ENCODE measurements at places on chromosomes 5 and 9.

DNA sequence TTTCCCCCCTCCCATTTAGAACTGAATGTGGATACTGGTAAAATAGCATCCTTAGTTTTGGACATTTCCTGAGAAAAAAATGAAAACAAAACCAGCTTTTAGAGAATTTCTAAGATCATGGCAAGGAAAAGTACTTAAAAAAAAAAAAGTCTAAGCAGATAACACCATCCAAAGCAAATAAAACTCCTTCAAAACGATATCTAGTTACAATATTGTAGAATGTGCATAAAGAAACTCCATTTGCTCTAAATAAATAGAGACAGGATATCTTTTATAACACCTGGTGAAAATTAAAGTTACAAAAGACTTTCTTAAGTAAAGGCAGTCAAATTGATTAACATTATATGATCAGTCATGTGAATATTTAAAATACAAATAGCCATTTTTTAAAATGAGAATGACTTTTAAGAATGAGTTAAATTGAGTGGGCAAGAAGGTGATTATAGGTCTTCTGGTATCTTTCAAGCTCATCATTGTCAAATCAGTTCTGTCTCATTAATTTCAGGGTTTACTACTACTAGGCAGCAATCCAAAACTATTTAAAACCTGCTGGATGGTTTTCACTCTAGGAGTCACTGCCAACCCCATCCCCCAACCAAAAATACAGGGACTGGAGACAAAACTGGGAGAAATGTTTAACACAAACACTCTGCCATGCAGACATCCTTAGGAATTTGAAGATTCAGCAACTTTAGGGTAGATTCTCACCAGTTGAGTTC is 382.6 kb downstream of the ADGRV1 start:
- DNase-seq = peak; percentile 96

DNA sequence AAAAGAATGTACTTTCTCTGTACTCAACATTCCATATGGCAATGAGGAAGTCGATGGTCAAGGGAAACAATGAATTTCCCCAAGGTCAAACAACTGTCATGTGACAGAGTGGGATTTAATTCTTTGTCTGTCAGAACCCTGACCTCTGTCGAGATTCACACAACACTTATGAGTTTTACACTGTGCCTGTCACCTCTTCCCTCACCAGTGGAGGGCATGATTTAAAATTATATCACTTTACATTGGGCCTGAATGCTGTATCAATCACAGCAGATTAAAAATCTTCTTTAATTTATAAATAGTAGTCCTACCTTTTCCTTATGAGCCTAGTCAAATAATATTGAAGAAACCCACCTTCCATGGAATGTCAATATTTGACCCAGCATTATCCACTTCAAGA is 276.7 kb downstream of the CDH10 start:
- DNase-seq = peak; percentile 13

- no peak for DNase-seq
Observed at GRCh38 chr9:123684393-123685149, 245.4 kb downstream of the DENND1A start.

DNA sequence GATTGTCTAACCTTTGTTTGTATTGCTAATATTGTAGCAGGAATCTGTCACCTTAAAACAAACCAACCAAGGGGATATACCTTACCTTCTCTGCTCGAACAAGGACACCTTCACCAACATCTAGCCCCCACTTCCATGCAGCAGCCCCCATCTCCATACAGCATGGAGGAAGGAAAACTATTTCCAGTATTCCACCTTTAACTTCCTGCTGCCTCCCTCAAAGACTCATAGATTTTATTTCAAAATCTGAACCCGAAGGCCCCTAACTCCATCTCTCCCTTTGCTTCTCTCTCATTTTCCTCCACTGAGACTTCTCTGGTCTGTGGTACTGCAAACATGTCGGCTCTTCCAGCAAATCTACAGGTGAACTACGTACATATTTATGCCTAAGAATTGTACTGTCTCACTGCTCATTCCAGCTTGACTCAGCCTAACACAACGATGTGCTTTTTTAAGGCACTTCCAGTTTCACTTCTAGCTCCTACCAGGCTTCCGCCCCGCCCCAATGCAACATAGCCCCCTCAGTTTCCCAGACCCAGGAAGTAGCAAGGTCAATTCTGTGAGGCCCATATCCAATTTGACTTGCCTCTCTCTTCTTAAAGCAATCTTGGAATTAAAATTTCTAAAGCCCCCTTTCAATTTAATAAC is 70.7 kb upstream of the RNF38 start:
- DNase-seq = no peak

GRCh38 chr5:123537256-123537655 is 25.3 kb downstream of the CSNK1G3 start:
- DNase-seq = no peak

DNA sequence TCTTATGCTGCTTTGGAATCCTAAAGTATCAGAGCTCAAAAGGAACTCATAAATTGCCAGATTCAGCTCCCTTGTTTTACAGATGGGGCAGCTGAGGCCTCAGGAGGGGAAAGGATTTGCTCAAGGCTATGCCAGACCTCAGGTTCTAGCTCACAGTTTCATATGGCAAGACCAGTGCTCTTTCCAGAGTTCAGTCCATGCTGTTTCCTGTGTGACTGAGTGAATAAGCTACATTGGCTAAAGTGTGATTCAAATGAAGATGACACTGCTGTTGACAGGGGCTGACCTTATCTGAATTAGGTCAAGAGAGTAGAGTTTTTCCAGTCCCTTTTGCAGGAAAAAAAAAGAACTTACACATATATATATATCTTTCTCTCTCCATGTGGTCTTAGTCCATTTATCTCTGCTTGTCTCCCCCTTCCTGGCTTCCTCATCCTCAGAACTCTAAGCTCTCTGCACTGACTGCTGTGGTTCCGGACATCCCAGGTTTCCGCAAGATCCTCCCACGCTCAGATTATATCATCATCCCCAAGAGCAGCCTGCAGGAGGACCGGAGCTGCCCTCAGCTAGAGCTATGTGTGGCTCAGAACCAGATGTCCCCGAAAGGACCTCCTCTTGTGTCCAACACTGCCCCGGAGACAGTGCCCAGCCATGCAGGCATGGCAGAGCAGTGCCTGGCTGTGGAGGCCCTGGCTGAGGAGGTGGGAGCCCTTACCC is 9.3 kb downstream of the HMGXB3 start:
- DNase-seq = no peak

DNA sequence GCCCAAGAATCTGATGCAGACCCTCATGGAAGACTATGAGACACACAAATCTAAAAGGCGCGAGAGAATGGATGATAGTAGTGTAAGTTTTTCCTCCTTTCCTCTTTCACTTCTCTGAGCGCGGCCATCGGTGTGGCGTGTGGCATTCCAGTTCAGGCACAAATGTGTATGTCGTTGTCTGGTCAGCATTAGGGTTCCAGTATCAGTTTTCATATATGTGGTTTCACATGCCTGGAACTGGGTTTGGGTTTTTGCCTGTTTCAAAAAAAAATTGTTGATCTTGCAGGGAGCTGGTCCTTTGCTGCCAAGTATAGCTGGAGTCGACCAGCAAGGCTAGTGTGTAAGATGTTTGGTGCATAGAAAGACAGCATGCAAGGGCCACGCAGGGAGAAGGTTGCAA is 51.5 kb downstream of the C9orf152 start:
- no peak for DNase-seq

- no peak for DNase-seq
Observed at GRCh38 chr5:38639377-38640358, 83.2 kb upstream of the LIFR start.

- DNase-seq = no peak
Observed at GRCh38 chr5:96902876-96903275, 26.6 kb downstream of the ERAP2 start.

GRCh38 chr9:21974722-21975409 is 19.3 kb downstream of the CDKN2A start:
- peak; percentile 99 for DNase-seq

- DNase-seq = no peak
Observed at GRCh38 chr5:138559937-138560336, 15.3 kb downstream of the HSPA9 start.

DNA sequence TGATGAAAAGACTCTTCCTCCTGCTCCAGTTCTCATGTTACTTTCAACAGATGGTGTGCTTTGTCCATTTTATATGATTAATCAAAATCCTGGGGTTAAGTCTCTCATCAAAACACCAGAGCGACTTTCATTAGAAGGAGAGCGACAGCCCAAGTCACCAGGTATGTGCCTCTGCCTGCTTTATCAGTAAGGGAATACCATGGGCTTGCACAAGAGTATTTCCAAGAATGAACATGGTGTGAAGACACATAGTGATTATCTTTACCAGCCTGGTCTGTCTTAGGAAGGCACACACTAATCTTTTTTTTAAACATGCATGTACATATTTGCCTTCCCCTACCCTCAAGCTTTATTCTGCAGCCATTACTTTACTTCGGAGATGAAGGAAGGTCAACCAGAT is 15.2 kb downstream of the NUP214 start:
- DNase-seq = peak; percentile 77

- DNase-seq = no peak
Observed at GRCh38 chr5:4019841-4020240, 424.2 kb downstream of the IRX1 start.

GRCh38 chr9:80836013-80836412 is 853.3 kb downstream of the TLE1 start:
- DNase-seq = no peak

GRCh38 chr9:126860757-126861466 is 473 bp downstream of the ZBTB34 start:
- DNase-seq = peak; percentile 71

DNA sequence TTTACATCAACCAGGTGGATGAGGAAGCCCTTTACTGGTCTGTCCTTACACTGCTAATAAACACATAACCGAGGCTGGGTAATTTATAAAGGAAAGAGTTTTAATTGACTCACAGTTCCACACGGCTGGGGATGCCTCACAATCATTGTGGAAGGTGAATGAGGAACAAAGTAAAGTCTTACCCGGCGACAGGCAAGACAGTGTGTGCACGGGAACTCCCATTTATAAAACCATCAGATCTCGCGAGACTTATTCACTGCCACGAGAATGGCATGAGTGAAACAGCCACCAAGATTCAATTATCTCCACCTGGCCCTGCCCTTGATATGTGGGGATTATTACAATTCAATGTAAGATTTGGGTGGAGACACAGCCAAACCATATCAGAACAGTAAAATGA is 67.3 kb upstream of the GRAMD2B start:
- DNase-seq = no peak

DNA sequence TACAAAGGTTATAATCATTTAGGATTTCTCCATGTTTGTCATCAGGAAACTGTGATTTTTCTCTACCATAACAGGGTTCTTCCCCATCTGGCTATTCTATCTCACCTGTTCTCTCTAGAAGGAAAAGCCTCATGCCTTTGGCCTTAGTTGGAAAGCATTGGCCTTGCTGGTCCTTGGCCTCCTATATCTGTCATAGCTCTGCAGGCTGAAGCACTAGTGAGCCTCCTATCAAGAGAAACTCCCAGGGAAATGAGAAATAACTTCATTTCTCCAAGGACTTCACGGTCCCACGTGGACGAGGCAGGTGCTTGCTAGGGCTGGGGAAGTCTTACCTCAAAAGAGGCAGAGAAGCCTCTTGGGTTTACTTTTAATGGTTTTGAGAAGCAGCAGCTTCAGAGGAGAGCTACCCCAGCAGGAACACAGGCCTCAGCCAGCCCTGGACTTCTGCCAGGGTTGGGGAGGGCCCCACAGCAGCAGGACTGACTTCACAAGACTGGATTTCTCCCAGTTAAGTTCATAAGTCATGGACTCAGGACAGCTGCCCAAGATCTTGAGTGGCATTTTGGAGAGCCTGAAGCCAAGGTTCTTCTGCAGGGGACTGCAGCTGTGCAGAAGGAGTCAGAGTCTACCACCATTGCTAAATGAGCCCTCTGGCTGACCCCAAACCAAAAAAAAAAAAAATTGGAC is 15.8 kb upstream of the PSAT1 start:
- peak; percentile 43 for DNase-seq

DNA sequence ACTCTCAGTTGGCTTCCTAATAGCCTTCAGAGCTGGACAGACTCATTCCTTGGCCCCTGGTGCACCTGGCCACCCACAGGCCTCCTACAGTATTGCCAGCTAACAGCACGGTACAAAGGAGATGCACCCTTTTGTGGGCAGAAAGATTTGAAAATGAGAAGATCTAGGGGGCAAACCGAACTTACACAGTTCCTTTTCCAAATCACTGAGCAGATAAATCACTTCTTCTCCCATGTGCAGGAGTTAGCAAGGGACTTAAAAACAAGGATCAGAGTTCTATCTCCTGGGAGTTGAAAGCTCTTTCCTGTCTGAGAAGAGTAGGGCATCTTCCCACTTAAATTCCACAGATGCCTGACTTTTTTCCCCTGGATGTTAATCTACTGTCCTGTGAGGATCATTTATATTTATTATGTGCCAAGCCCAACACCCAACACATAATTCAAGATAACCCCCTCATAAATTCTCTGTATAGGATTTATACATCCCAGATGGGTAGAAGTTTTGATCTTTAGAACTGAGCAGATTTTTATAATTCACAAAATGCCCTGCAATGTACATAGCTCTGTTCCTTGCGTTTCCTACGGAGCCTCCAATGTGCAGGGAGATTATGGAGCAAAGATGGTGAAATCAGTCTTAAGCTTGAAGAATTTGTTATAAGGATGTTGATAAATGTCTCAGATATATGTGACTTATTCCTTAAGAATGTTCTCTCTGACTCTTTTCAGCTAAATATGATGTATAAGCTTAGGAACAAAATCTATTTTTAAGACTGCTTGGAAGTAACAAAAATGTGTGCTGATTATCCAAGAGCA is 207.2 kb upstream of the DAPK1 start:
- no peak for DNase-seq

GRCh38 chr5:35899800-35900199 is 38.6 kb downstream of the CAPSL start:
- DNase-seq = peak; percentile 21

GRCh38 chr9:120756531-120756930 is 36.7 kb downstream of the FBXW2 start:
- no peak for DNase-seq

GRCh38 chr9:112173489-112174221 is 1.4 kb downstream of the SUSD1 start:
- no peak for DNase-seq

- DNase-seq = peak; percentile 82
Observed at GRCh38 chr9:33162721-33163311, 4.3 kb downstream of the B4GALT1 start.

DNA sequence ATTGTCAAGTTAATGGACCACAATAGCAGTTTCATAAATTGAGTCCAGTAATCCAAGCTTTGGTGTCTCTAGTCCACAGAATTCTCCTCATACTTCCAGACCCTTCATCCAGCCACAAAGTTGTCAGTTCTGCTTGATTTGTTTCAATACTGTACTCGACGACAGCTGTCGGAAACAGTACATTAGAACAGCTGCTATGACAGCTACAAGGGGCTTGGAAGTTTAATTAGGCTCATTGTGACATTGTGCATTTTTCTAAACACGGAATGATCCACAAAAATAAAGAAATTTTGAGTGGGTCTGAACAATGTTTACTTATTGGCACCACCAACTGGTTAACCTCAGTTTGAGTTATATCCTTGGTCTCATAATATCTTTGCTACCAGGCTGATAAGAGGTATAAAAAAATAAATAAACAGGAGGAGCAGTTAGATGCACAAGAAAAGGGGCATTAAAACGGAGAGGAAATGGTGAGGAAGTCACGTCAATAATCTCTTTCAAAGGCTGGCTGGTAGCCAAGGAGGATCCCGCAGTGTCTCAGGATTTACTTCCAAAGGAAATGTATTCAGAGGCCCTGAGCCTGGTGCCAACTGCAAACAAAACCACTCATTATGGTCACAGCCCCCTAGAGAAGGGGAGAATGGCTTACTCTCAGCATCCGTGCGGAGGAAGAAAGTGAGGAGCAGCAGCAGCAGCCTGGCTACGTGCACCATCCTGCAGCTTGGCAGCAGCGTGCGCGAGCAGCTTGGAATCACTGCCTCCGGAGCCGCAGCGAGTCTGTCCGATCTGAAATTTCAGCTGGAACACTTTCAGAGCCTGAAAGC is 933.8 kb upstream of the DMAC1 start:
- DNase-seq = peak; percentile 100

Measured in NCI-H69 (cell line).